ENCODE measurements at places on chromosomes 3 and 15. TPM values are rescaled to one million over a fixed set of nuclear protein-coding genes. Genes with fewer than 3 reads are reported as not detected.

FHIT gene
- total RNA-seq: not detected

GRAMD2A gene
- total RNA-seq: not detected

GOLGA6L1 gene
- total RNA-seq: not detected

HRG gene
- not detected for total RNA-seq

CHMP2B gene
- 32.9 TPM for total RNA-seq

PLS1 gene
- 5.2 TPM for total RNA-seq

- peak; percentile 88 for DNase-seq
Observed at GRCh38 chr3:189324538-189325138, 152.9 kb downstream of the TPRG1 start.

- peak; percentile 80 for DNase-seq
Observed at GRCh38 chr3:45479621-45480035, 91.3 kb downstream of the LARS2 start.

DNA sequence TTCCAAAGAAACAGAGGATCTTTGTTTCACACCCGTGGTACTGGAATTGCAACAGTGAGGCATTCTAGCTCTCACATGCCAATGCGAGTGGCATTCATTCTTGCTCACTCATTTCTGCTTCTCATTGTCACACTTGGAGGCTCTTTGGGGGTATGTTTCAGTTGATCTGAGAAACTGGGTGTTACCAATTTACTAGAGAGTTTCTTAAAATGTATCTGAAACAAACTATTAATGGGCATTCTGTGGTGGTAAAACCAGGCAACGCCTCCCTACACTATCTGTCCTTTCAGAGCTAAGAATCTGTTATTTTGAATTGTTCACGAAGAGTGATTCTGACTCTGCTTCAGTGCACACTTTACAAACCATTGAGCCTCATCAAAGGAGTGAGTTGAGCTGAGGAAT lies 140.6 kb upstream of the BHLHE40 start:
- DNase-seq: no peak

- DNase-seq: no peak
Observed at GRCh38 chr3:108183181-108183580, 39.0 kb downstream of the IFT57 start.

DNA sequence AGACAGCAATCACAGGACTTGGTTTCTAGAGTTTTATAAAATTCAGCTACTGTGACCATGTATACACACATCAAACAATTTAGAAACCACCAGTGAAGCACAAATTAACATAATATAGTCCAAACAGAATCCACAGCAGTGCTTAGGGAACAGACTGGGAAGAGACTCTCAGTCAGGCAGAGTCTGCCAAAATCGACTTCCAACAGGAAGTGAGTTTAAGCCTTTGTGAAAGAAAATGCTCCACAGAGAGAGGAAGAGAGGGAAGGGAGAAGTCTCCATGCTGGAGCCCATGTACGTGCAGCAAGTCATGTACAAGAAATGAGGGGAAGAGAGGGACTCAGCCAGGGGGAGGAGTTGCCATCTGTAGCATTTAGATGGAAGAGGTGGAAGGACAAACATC lies 172.6 kb downstream of the IL5RA start:
- no peak for DNase-seq

DNA sequence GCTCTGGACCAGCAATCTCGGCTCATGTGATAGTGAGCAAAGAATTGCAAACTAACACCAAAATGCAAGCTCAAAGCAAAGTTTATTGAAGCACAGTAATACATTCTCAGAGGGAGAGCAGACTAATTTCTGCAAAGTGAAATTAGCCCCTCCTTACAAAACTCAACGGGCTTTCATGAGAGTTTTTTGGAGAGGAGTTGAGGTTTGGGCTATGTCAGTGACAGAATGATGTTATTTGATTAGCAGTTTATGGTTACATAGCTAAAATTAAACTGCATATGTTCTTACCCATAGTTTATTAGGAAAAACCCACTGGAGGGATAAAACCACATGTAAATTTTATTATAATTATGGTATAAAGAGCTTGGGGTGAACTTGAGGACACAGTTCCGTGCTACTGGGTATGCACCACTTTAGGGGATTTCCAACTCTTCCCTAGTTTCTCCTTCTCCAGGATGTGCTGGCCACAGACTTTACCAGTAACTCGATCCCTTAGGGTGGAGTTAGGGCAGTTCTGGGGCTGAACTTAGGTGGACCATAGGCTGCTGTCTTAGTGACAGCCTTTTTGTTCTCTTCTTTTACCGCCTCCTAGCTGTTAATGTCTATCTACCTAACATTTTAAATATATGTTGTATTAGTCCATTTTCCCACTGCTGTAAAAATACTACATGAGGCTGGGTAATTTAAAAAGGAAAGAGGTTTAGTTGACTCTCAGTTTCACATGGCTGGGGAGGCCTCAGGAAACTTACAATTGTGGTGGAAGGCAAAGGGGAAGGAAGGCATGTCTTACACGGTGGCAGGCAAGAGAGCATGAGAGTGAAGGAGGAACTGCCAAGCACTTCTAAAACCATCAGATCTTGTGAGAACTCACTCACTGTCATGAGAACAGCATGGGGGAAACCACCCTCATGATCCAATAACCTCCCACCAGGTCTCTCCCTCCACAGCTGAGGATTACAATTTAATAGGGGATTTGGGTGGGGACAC lies 8.9 kb upstream of the AADACL2 start:
- DNase-seq: no peak

DNA sequence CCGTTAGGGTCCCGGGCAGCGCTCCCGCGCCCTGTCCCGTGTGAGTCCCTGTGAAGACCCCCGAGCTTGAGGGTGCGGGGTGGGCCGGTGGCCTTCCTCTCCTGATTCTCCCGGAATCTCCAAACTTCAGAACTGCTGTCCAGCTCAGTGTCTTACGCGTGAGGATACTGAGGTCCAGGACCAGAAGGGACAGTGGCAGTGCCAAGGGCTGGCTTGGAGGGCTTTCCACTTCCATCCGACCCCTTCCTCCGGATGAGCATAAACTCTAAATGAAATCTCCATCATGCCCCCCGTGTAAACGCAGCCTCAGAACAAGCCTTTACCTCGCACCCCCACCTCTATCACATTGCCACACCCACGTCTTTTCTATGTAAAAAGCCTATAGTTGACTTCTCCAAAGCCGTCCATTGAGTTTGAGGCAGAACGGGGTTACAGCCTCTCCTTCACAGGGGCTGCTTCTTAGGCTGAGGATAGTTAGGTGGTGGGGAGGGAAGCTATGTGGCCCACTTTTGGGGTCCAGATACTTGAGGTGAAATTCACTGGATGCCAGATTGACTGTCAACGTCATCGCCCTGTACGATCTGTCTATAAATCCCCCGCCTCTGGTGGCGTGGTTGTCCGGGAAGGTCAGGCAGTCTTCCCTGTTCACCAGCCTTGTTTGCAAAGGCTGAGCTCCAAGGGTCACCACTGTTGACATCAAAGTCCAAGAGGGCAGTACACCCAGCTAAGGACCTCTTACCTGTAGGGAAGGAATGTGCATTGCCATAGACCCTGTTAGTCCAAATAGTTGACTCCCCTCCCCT lies 1.1 kb downstream of the EDEM1 start:
- no peak for DNase-seq

- DNase-seq: no peak
Observed at GRCh38 chr3:142694225-142694624, 29.6 kb upstream of the TRPC1 start.

DNA sequence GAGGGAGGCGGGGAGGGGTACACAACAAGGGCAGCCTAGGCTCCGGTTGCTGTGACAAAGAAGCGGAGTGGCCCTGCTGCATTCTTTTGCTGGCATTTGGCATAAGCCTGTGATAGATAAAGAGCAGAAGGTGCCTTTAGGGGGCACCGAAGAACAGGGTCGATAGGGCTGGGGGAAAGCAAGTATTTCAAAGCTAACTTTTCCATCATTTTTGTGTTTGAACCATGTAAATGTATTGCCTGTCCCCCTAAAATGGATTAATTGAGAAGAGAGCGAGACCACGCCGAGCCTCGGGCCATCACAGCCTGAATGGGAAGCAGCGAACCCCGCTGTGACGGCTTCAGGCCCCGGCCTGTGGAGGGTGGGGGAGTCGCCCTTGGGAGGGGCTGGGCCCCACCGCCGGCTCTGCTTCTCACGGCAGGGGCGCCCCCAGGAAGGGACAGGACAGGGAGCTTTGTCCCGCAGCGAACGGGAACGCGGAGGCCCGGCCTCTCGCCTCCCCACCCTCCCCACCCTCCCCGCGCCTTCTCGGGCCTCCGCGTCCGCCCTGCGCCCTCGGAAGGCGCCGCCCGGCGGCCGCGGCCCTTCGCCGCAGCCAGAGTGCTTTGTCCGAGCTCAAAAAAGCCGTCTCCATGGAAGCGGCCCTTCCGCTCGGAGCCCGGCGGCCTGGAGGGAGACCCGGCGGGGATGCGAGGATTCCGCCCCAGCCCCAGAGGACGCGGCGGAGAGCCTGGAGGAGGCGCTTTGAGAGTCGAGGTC lies 32.4 kb upstream of the ALDH1L1 start:
- peak; percentile 1 for DNase-seq

- no peak for DNase-seq
Observed at GRCh38 chr3:27085829-27086730, 283.1 kb downstream of the NEK10 start.

DNA sequence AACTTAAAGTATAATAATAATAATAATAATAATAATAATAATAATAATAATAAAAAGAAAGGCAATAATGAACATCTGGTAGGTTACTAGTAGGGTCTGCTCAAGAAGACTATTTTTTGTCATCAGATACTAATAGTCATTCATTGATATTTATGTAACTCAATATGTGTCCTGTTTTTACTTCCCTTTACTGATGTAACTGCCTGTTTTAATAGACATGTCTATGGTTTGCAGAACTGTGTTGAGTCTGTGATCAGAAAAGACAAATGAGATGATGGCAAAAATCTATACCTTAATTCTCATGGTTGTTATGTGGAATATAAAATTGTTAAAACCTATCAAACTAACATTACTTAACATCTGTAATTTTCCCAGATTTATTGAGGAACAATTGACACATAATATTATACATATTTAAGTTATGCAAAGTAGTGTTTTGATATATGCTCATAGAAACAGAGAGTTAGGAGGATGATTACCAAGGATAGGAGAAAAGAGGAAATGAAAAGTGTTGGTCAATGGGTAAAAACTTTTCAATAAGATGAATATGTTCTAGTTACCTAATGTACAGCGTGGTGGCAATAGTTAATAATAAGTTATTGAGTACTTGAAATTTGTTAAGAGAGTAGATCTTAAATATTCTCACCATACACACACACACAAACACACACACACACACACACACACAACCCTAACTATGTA lies 699.4 kb downstream of the ZPLD1 start:
- no peak for DNase-seq

DNA sequence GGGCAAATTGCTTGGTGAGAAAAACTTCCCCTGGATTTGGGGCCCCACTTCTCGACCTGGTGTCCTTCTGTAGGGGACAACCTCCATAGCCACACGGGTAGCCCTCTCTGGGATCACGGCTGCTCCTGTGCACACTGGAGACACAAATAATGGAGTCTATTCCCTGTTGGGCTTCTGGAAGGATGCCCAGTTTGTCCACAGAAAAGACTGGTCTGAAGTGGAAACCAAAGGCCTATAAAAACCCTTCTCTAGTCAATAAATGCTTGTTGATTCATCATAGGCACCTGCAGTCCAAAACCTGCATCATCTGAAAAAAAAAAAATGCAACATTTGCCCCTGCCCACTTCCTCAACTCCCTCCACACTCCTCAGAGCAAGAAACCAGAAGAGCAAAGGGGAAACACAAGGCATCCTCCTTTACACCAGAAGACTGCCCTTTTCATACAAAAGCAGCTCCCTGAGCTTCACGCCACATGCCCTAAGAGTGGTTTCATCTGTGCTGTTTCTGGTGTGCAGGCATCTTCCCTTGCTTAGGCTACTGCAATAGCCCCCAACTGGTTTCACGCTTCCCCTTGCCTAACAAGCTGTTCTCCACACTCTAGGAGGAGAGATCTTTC lies 36.3 kb downstream of the SRGAP3 start:
- DNase-seq: no peak

DNA sequence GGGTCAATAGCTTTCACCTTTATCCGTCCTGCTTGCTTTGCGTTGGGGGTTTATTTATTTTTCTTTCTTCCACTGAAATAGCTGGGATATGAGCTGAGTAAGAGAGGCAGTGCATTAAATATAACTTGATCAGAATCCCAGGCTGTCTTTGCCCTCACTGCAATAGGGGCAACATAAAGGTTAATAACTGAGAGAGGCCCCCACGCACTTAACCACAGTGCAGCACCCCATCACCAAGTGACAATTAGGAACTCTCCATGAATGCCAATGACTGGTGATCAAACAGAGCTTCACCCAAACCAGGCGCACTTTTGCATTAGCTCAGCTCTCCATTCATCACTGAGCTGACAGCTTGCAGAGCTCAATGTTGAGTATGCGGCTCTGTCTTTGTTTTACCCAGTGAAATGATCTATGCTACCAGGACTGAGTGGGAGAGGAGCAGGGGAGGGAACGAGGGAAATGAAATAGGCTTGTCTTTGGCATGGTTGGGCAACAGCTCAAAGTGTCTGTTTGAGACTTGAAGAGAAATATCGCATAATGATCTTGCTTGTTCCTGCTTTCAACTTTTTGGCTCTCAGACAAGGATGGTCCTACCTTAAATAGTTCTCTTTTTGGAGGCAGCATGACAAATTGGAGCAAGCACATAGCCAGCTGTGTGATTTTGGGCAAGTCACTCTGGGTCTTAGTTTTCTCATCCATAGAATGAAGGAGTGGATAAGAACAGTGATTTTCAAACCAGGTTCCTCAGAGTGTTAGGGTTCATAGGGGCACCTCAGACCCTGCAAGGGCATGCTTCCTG lies 14.5 kb upstream of the GLCE start:
- DNase-seq: no peak

GRCh38 chr15:62150445-62150844 lies 14.6 kb downstream of the C2CD4B start:
- DNase-seq: no peak

- DNase-seq: no peak
Observed at GRCh38 chr3:128491691-128491940, 1.4 kb downstream of the GATA2 start.

GRCh38 chr3:120280566-120280965 lies 4.5 kb downstream of the GPR156 start:
- no peak for DNase-seq

GRCh38 chr3:184144505-184144904 lies 9.3 kb downstream of the EIF2B5 start:
- no peak for DNase-seq

- peak; percentile 23 for DNase-seq
Observed at GRCh38 chr15:33234020-33234461, 39.5 kb upstream of the FMN1 start.

DNA sequence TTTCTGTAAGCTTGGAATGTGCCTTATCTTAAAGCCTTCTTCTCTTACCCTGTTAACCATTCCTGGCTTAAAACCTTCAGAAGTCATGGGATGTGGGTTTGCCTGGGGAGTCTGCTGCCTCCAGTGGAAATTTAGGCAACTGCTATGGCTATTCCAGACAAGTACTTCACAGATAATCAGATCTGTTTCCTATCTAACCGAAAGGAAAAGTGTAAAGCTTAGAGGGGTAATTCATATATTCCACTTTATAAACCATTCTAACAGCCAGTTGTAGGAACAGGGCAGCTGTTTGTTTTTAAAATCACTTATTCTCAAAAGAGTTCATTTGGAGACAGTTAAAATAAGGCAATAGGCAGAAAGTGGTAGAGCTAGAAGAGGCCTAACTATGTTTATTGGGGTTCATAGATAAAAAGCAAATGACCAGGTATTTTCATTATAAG lies 219.9 kb downstream of the TCF12 start:
- no peak for DNase-seq

All from SJSA1 (cell line).